ENCODE measurements at places on chromosomes 11 and 22.
A peak's percentile ranks its signal among the peaks of the same experiment; 100 is the strongest.

GRCh38 chr22:40524392-40525249 lies 111.9 kb downstream of the MRTFA start:
- DNase-seq, result no peak

- DNase-seq, result no peak
These were observed 1.8 kb upstream of the ARHGEF17 start for GRCh38 chr11:73306069-73306841.

DNA sequence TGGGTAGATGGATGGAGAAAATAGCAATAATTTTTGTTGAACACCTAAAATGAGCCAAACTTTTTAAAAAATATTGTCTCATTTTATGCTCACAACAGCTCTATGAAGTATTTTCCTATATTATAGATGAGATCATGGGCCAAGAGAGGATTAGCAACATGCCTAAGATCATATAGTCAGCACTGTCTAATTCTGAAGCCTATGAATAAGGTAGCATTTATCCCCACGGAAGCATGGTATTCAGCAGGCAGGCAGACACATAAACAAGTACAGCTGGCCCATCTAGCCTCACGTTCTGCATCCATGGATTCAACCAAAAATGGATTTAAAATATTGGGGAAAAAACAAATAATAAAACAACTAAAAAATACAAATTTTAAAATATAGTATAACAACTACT lies 21.9 kb upstream of the RAB30 start:
- DNase-seq, result no peak

DNA sequence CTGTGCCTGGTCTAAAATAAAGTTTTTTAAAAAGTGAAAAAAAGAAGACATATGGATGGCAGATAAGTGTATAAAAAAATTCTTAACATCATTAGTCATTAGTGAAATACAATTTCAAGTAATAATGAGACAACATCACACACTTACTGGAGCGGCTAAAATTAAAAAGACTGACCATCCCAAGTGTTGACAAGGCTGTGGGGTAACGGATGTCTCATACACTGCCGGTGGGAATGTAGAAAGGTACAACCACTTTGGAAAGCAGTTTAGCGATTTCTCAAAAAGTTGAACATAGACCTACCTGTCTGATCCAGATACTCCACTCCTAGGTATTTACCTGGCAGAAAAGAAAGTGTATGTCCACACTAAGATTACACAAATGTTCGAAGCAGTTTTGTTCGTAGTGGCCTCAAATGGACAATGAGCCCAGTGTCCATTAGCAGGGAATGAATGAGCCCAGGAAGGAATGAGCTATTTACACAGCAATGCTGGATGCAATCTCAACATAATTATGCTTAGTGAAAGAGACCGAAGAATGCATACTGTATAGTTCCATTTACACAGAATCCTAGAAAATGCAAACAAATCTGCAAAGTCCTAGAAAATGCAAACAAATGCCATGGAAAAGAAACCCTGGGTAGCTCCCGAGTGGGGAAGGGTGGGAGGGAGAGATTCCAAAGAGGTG lies 6.7 kb upstream of the MUC2 start:
- DNase-seq, result no peak

DNA sequence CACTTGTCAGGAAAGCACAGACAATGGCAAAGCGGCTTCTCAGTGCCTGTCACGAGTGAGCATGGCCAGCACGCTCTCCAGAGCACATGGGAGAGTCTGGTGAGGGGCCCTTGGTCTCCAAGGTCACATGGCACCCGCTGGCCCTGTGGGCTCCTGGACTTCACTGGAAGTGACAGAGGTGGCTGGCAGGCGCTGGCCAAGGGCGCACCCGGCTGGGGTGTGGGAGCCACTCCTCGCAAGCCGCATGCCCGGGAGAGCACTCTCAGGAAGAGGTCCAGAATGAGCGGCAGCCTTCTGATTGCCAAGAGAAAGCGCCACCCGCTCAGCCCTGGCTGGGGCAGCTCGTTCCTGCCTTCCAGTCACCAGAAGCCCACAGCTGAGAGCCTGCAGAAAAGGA lies 17.1 kb upstream of the MOB2 start:
- peak; percentile 84 for DNase-seq

DNA sequence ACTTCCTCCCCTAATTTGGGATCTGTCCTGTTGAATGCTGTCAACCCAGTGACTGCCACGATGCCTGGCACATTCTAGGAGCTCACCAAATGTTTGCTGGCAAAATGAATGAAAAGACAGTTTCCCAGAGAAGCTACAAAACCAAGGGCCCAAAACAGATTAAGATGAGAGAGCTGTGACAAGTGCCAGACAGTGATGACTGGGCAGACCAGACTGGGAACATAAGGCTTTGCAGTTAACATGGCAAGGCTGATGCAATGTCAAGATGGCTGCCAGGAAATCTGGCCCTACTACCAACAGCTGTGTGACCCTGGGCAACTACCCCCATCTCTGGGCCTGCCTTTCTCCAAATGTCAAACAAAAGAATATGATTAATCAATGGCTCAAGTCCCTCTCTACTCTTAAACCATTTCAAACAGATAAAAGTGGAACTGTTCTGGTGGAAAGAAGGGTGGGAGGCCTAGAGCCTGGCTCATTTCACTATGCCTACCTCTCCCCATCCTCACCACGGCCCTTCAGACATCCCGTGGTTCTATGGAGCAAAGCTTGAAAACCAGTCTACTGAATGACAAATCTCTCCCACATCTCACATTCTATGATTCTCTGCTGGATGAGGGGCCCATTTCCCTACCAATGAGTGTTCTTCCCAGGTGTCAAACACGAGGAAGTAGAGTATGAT lies 12.8 kb downstream of the AP1B1 start:
- peak; percentile 28 for DNase-seq

GRCh38 chr11:78312712-78313111 lies 104.9 kb downstream of the GAB2 start:
- no peak for DNase-seq

DNA sequence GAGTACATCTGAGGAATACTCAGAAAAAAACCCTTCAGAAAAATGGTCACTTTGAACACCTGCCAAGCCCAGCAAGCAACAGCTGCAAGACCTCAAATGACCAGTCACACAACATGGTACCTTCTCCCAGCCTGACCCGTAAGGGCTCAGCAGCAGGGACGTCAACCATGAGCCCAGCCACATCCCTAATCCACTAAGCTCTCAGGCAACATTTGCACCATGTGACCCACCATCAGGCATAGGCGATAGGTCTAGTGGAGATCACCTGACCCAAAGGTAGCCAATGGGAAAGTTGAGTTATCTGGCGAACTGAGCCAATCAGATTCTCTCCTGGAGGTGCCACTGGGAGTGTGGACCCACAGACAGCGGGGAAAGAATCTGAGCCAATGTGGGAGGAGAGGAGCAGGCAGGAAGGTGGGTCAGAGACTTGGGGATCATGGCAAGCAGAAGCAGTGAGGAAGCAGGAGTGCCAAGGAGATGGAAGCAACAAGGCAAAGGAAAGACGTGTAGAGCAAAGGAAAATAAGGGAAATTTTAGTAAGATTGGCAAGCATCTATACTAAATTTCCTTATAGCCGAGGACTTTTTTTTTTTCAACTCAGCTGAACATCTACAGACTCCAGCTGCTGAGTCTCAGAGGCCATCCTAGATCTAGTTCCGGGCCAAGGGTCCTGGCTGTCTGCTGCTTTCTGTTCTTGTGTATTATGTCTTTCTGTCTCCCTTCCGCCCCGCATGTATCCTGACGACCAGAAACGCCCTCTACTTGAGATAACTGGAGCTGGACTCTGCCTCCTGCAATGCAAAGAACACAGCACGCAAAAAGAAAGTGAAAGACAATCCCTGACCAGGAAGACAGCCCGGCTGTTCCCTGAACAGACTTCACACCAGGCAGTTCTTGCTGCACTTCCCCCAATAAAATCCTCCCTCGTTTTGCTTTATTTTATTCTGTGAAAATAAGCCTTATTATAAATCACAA lies 11.0 kb upstream of the PLAAT2 start:
- DNase-seq, result no peak

GRCh38 chr11:21564833-21565682 lies 627.8 kb upstream of the ANO5 start:
- no peak for DNase-seq

- DNase-seq, result no peak
These were observed 37.1 kb upstream of the NNMT start for GRCh38 chr11:114259124-114259526.

GRCh38 chr11:130029137-130029536 lies 26.5 kb upstream of the PRDM10 start:
- no peak for DNase-seq

- no peak for DNase-seq
These were observed 351.8 kb downstream of the SHANK2 start for GRCh38 chr11:70900540-70900939.

DNA sequence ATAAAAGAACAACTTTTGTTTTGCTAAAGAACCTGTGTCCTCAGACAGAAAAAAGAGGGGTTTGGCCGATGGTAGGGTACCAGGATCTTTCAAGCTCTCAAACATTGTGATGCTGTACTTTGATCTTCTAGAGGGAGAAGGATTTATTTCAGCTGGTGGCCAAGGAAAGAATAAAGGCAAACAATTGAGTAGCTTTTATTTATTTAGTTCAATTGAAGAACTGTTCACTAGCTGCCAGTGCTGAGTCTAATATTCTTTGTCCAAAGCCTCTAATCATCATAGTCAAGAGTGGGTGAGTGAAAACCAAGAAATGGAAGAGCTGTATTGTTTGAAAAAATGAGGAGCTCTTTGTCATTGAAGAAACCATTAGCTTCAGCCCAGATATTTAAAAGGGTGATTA lies 138.4 kb downstream of the FAT3 start:
- DNase-seq, result no peak

- DNase-seq, result no peak
These were observed 8.8 kb upstream of the OR2AT4 start for GRCh38 chr11:75105462-75105925.

DNA sequence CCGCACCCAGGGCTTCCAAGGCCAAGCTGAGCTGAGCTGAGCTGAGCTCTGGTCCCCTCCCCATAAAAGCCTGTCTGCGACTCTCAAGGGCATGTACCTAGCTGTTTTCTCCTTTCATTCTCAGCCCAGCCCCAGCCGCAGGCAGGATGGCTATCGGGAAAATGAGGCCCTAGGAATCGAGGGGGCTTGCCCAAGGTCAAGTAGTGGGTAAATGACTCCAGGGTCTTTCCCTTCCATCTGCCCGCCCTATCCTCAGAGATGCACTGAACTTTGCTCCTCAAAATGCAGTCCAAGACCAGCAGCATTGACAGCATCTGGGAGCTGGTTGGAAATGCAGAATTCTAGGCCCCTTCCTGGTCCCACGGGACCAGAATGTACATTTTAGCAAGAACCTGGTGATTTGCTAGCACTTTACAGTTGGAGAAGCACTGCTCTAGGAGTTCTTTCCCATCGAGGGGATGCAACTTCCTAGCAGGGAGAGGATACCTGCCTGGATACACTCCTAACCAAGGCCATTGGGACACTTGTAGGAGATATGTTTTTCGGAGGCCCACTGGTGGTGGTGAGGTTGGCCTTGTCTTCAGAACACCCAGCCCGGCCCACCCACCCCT lies 43.2 kb upstream of the ACCSL start:
- no peak for DNase-seq

GRCh38 chr11:124676386-124676785 lies 2.7 kb downstream of the SPA17 start:
- DNase-seq, result no peak

- DNase-seq, result no peak
These were observed 279.3 kb upstream of the B3GAT1 start for GRCh38 chr11:134691295-134691873.

DNA sequence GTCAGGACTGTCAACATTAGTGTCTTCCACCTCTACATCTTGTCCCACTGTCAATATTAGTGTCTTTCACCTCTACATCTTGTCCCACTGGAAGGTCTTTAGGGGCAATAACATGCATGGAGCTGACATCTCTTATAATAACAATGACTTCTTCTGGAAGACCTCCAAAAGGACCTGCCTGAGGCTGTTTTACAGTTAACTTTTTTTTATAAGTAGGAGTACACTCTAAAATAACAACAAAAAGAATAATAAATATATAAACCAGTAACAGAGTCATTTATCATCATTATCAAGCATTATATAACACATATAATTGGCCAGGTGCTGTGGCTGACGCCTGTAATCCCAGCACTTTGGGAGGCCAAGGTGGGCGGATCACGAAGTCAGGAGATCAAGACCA lies 57.5 kb downstream of the PAK1 start:
- no peak for DNase-seq

GRCh38 chr22:37275622-37276021 lies 6.7 kb upstream of the CYTH4 start:
- no peak for DNase-seq

DNA sequence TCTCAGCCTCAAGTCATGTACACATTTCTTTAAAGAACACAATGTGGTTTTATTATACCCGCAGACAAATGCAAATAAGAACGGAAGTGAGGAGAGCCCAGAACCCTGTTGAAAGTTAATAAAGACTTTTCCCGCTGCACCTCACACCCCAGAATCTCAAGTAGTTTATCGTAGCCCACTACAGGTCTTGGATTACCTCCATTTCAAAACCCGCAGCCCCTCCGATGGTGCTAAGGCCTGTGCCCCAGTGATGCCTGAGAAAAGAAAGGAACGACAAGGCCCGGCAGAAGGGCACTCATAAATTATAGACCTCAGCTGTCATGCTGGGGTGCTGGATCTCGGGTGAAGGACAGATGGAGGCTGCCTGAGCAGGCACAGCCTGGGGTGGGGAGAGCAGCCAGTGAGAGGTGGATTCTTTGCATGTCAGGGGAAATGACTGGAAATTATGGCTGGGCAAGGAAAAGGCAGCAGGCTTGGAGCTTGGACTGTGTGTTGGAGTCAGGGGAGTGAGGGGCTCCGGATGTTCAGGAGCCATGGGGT lies 354.1 kb downstream of the NTM start:
- no peak for DNase-seq

DNA sequence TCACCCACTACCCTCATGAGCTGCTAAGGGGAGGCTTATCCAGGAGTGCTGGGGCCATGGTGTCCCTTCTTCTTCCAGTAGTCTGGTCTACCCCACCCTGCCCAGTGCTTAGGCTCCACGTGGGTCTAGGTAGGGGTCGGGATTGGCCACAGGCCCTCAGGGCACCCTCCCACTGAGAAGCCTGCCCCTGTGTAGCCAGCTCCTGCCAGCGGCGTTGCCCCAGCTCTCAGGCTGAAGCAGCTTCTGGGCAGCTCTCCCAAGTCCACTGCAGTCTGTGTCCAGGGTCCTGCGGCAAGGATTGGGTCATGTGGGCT lies 24.0 kb upstream of the RIC3 start:
- no peak for DNase-seq

GRCh38 chr11:1148752-1149180 lies 9.0 kb upstream of the MUC5AC start:
- DNase-seq, result no peak

- no peak for DNase-seq
These were observed 826.1 kb upstream of the CNTN5 start for GRCh38 chr11:98194611-98195010.

Data from aorta (tissue), 5 donors.